ENCODE measurements at places on chromosomes 12 and 14.

DNA sequence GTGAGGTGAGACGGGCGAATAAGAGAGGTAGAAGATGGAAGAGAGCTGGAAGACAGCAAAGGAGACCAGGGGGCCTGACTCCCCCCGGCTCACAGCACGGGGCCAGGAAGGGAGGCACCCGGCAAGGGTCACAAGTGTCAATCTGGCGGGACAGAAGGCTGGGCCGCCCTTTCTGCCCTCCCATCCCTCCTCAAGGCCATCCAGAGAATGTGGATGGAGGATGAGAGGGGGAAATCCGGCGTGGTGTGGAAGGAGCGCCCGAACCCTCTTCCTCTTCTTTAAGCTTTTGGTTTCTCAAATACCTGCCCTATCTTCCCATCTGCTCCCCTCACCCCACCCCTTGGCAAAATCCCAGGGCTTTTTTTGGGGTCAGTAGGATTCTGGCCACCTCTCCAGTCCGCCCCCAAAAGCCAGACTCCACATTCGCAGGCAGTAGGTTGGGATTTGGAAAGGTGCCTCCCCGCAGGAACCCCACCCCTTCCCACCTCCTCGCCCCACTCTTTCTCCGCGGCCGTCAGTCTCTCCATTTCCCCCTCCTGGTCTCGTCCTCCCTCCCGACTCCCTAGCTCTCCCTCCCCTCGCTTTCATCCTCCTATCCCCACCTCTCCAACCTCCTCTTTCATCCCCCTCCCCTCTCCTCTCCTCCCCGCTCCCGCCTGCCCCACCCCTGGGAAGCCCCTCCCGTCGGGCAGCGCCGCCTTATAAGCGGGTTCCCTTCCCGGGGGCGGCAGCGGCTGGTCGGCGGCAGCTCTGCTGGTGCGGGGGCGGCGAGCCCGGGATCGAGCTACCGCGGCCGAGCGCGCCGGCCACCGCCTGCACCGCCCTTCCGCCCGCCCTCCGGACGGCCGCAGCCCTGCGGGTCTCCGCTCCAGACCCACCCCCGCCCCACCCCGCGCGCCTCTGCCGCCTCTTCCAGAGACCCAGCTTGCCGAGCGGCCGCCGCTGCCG lies at the start of gene PTMS:
PTMS (plus strand) TSS at position 730 of the 948 bp plus-strand sequence. CDS start 343 bp downstream, outside the sequence.
- DNase-seq: peak; percentile 76

DNA sequence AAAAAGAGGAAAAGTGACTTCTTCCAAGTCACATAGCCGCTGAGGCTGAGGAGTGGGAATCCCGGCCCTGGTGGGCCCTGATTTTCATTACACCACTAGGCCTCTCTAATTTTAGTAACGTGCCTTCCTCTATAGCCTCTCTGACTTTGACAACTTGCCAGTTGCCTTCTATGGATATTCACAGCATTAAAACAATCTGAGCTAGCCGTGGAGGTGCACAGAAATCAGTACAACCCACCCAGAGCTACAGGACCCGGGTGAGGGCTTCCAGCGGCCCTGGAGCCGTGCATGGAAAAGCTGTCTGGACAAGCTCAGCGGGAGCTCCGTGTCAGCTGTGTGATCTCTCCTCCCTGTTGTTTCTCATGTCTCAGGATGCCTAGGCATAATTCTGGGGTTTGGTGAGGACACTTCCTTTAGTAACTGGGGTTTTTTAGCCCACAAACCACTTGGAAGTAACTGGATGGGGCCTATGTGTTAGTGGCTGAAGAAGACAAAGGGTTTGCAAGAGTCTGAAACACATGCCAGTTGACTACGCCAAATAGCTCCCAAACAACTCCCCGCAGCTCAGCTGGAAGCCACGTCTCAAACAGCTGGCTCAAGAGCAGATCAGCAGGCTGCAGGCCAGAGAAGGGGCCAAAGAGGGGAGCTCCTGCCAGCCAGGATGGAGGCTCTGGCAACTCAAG lies 53.0 kb downstream of the SSH1 start:
- DNase-seq: peak; percentile 85

DNA sequence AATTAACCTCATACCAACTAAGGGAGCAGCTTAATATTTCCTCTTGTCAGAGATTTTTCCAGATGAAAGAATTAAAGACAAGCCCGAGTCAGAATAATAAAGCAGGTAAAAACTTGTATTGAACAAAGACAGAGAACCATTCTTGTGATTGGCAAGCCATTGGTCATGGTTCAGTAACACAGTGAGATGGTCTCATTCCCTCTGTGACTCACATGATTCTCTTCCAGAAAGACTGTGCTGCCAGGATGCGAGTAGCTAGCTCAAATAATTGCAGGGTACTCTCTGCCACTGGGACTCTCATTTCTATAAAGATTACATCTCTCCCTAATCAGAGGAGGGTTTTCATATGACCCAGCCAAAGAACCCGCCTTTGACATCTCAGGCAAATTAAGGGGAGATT lies 179.4 kb downstream of the PHLDA1 start:
- no peak for DNase-seq

- DNase-seq: no peak
These were observed 59.6 kb downstream of the LRFN5 start for GRCh38 chr14:41666301-41666700.

- peak; percentile 94 for DNase-seq
These were observed 114.0 kb downstream of the PLXNC1 start for GRCh38 chr12:94262228-94263010.

GRCh38 chr12:19916196-19916753 lies 452.1 kb upstream of the PDE3A start:
- DNase-seq: no peak

DNA sequence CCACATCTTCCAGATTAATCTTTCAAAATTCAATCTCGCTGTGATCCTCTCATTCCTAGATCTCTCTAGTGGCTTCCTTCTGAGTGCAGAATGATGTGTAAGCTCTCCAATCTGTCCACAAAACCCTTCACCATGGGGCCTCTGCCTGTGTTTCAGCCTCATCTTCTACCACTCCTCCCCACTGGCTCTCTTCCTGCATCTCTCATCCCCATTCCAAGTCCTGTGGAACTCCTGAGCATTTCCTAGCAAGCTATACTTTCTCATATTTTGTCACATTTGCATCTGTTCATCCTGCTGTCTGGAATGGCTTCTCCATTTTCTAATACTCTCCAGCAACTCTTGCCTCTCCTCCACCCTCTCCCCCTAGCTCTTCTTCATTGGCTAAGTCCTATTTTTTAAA lies 242.0 kb upstream of the DAAM1 start:
- no peak for DNase-seq

DNA sequence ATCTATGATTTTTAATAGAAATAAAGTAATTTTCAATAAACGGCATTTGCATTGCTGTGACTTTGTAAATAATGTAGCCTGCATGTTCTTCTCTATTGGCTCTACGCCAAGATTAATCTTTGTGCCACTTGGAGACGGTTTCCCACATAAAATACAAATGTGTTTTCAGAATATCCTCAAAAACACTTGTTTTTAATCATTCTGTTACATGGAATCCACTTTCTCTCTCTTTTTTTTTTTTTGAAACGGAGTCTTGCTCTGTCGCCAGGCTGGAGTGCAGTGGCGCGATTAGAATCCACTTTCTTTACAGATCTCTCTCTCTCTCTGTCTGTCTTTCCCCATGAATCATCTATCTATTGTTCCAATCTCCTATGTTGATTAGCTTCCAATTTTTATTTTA lies 22.8 kb upstream of the SSPN start:
- no peak for DNase-seq

GRCh38 chr12:92140896-92141536 lies 4.6 kb downstream of the BTG1 start:
- DNase-seq: no peak

- DNase-seq: no peak
These were observed 75.5 kb downstream of the GALNT9 start for GRCh38 chr12:132253698-132254480.

GRCh38 chr12:64669270-64669842 lies 59.1 kb downstream of the RASSF3 start:
- no peak for DNase-seq
